Stimulated activated CD4-positive, alpha-beta T cell treated with anti-CD3 and anti-CD28 coated beads, Interleukin-12 subunit alpha, Interleukin-12 subunit beta, amount 100 ng/mL, for 4 hours (primary cell): ENCODE measurements at places on chromosomes 11 and 22.

- DNase-seq: no peak
Measured at GRCh38 chr22:33274214-33275072, 216.3 kb upstream of the SYN3 start.

DNA sequence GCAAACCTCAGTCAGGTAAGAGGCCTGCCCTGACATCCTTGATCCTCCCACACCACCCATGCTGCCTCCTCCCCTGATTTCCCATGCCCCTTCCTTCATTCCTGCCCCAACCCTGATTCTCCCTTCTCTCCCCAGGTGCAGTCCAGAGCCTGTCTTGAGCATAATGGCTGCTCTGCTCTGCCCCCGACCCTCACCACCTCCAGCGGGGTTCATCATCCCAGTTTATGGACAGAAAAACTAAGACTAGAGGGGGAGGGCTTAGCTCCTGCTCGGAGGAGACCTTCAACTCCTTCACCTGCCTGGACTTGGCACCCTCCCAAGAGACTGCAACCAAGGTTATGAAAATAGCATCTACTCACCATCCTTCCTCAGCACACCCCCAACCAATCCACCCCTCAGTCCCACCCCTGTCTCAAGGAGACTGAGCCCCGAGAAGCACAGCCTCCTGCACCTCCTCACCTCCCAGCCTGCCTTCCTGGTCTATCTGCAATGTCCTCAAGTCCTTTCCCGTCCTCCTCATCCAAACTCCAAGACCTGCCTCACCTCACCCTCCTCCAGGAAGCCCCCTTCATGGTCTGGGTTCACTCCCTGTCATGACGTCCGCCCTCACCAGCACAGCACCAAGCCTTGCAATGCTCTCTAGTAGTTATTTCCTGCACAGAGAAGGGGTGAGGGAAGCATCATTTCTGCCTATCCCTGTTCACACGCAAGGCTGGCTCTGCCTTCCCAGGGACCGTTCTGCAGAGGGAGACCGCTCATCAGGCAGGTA is 103.1 kb downstream of the PDE2A start:
- no peak for DNase-seq

GRCh38 chr11:116454020-116454645 is 318.7 kb downstream of the BUD13 start:
- DNase-seq: peak; percentile 5

GRCh38 chr11:101817581-101817980 is 97.2 kb upstream of the CEP126 start:
- DNase-seq: no peak

DNA sequence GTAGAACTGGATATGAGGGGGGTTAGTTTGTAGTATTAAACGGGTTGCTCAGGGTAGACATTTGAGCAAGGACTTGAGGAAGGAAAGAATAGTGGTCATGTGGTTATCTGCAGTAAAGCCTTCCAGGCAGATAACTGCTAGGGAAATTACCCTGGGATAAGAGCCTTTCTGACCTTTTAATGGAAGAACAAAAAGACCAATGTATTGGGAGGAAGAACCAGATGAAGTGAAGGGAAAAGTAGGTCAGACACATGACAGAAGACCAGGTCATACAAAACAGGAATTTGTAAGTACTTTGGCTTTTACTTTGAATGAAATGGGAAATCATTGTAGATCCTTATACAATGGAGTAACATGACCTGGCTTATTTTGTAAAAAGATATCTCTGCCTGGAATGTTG is 241.9 kb upstream of the CTSC start:
- DNase-seq: no peak
